ENCODE measurements at places on chromosomes 5 and 9.

GRCh38 chr9:98892288-98892687, 51.4 kb upstream of the COL15A1 start:
- DNase-seq: no peak

- no peak for DNase-seq
These were observed 443.2 kb downstream of the HCN1 start for GRCh38 chr5:45252978-45253377.

GRCh38 chr9:137388589-137389427, 34.2 kb downstream of the EXD3 start:
- DNase-seq: no peak

GRCh38 chr5:140631831-140632365, 1.1 kb downstream of the CD14 start:
- DNase-seq: peak; percentile 31

GRCh38 chr5:51566953-51567352, 183.7 kb downstream of the ISL1 start:
- DNase-seq: no peak

DNA sequence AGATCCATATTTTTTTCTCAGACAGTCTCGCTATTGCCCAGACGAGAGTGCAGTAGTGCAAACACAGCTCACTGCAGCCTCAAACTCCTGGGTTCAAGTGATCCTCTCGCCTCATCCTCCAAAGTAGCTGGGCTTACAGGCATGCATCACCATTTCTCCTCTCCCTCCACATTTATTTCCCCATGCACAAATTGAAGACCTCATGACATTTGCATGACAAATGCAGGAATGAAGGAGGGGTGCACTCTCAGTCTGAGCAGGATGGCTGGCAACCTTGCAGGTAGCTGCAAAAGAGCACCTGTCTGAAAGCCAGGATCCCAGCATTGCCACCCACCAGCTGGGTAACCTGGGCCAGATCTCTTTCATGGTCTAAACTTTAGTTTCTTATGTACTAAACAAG, 111.2 kb downstream of the SH3TC2 start:
- no peak for DNase-seq

- DNase-seq: no peak
These were observed 168.6 kb upstream of the MVB12B start for GRCh38 chr9:126157826-126158587.

DNA sequence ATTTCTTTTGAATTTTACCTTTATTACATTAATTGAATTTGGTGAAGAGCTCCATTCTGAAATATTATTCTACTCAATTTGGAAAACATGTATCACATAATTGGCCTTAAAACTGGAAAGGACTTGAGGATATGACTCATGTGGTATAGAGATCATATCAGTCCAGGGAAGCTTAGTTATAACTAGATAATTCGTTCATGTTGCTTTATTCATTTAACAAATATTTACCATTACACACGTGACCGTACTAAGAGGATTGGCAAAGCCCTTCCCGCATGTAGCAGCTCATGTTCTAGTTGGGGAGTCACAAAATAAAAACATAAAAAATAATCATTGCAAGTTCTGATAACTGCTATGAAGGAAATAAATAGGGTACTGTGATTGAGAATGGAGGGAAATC, 1816.5 kb downstream of the MAT2B start:
- no peak for DNase-seq

DNA sequence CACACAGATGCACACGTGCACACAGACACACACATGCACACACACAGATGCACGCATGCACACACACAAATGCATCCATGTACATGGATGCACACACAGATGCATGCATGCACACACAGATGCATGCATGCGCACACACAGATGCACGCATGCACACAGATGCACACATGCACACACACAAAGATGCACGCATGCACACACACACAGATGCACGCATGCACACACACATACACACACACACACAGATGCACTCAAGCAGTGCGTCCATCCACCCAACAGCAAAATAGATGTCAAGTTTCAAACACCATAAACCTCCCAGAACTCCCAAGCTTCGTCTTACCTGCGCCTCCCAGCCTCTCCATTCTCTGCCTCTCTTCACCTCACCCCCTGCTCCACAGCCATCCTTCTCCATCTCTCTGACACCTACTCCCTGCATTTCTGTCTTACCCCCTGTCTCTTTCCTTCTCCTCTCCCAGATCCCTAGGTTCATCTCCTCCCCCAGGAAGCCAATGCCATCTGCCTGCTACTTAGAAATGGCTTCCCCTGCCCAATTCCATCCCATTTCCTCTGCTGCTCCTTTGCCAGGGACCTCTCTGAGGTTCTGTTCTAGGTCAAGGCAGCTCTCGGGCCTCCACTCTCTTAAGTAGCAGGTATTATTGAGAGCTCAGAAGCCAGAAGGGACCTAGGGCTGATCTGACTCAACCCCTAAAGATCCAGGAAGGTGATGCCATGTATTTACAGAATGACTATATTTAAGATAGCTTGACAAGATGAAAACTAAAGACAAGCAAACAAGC, 297.2 kb downstream of the MED10 start:
- no peak for DNase-seq

DNA sequence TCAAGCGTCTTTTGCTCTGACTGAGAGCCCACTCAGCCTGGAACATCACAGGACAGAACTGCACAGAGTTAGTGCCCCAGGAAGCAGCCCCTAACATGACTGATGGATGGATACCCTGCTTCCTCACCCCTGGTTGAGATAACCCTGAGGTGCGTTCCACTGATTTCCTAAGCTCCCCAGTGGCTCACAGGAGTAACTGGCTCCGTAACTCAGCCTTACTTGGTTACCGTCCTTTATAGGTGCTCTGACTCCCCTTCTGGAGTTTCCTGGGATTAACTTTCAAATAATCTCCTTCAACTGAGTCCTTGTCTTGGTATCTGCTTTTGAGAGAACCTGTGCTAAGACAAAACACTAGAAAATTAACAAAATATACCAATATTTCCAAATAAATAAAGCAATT, 449.5 kb downstream of the AGTPBP1 start:
- DNase-seq: no peak

DNA sequence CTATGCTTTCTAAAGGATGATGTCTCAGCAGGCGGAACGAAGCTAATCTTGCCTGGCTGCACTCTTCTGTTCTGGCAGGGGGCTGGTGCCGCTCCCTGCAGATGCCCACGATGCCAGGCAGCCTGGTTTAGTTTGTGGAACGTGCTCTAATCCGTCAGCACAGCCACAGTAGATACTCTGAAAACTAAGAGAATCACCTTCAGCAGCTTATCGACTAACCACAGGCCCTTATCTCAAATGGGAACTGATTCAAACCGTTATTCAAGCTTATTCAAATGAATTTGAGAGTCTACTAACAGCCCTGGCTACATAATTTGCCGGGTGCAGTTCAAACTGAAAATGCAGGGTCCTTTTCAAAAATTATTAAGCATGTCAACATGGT, 246.6 kb upstream of the ANKRD55 start:
- no peak for DNase-seq

DNA sequence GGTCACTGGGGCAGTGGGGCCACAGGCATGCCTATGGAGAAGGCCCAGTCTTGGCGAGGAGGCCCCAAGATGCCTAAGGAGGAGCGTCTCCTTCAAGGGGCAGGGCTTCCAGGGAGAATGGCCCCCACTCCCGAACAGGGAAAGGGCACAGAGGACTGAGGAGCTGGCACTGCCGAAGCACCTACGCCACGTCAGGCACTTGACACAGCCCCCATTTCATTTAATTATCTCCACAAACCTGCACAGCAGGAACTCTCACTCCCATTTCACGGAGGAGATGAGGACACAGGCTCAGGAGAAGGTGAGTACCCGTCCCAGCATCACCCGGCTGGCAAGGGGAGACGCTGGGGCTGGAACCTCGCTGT, 26.0 kb downstream of the EGR1 start:
- no peak for DNase-seq

DNA sequence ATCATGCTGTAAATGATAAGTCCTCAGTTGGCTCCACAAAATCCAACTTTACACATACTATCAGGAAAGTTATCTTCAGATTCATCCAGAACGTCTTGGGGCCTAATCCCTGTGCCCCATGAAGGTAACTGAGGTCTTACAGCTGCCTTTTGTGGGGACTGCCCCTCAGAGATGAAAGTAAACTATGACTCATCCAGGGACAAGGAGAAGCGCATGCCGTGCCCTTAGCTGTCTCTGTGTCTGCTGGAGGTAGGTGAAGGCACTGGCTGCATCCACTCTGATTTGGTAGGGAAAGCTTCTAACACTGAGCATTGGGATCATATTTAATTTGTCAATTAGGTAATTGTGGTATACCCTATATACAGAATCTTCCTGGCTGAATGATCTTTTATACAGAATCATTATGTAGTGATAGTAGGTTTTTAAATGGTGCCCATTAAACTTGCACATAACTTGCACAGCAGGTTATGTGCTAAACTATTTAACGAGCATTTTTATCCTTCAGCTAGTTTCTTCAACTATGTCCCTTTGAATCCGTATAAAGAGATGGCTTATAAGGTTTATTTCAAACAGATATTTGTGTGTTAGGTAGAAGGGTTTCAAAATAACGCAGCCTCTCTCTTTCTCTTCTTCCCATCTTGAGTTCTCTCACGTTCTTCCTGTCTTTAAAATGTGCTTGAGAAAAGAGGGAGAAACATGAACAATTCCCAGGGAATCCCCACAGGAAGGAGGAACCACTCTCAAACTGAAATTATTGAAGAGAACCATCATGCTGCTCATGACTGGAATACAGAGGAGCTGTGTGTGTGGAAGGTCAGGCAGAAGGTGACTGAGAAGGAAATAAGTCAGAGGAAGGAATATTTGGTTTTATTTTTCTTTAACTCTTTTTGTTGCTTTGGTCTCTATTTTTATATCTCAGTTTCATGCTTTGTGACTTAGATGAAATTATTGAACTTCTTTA, 250.9 kb downstream of the CD180 start:
- DNase-seq: no peak

- no peak for DNase-seq
These were observed 56.3 kb upstream of the PRDM9 start for GRCh38 chr5:23451156-23451555.

- DNase-seq: no peak
These were observed 209.8 kb downstream of the ENC1 start for GRCh38 chr5:74430631-74431289.

DNA sequence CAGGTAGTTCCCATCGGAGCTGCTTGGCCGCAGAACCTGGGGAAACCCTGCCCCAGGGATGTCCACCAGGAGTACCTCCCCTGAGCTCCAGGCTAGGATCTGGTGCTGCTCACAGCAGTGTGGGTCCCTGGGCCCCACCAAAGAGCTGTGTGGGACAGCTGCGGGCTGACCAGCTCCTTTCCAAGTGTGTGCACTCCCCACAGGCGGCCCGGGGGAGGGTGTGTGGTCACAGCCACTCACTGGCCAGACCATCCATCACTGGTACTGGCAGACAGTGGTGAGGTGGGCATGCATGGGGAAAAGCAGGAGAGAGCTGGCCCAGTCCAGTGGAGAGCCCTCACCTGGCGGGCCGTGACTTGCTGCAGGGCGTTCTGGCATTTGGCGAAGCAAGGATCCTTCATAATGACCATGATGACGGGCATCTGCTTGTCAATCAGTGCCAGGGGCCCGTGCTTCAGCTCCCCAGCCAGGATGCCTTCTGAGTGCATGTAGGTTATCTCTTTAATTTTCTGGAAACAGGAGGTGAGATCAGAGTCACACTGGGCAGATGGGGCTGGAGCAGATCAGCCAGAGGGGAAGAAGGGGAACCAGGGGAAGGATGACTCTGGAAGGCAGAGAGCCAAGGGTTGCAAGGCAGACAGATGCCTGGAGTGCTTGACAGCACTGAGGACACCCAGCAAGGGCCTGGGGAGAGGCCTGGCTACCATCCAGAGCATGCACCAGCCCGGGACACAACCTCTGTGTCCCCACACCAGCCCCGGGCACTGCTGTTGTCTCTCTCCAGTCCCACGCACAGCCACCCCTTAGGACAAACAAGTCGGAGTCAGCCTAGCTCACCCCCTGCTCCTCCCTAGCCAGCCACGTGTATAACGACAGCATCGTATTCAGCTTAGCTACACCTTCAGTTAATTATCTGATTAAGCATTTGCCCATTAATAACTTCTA, 12.8 kb upstream of the MAPK9 start:
- DNase-seq: no peak

DNA sequence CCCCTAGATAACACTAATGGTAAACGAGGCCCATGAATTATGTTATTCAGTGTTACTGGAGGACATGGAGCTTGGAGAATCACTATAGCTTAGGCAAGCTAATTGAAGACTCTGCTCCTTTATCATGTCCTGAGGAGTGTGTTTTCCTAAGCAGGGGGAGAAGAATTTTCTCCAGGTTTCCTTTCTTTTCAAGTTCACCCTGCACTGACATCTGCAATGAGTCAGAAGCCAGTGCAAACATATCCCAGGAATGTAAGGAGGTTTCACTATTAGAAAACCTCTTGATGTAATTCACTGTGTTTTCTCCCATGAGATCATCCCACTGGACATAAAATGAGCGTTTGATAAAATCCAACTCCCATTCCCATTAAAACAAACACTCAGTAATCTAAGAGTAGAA, 75.6 kb downstream of the DMRT2 start:
- no peak for DNase-seq

DNA sequence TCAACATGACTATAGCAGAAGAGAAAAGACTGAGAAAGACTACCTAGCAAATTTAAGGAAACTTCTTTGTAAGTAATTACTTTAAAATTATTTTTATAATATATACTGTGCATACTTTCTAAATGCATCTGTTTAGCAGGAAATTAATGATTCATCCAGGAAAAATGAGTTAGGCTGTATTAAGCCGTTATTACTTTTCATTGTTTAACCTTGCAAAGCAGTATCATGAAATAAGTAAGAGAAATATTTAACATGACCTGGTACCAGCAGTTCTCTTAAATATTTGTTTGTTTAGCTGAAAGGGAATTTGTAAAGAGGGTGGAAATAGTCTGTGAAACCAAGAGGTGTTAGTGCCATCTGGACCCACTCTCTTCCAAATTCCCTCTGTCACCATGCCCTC, 175.0 kb downstream of the GNAQ start:
- no peak for DNase-seq

DNA sequence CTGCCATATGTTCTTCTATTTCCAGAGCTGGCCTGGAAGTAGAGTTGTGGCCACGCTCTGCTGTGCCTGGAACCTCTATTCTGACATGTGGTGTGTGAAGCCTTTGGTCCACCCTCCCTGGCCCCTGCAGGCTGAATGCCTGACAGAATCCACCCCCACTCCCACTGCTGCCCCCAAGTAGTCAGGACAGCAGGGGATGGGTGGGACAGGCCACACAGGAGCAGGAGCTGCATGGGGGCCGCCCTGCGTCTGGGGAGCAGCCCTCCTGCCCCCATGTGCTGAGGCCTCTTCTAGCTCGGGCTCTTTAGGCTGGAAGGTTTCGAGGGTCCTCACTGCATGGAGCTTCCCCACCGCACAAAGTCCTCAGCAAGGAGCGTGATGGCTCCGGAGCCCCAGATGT, 32.6 kb upstream of the IRX4 start:
- no peak for DNase-seq
